A172 (cell line): ENCODE measurements at places on chromosomes 2 and 18. TPM values are rescaled to one million over a fixed set of nuclear protein-coding genes. Genes with fewer than 3 reads are reported as not detected.

RAMP1 gene
- 32.4 and 35.2 TPM in 2 replicates for total RNA-seq

PAX3 gene
- not detected in 2 replicates for total RNA-seq

SOCS6 gene
- 22.7 and 27.4 TPM in 2 replicates for total RNA-seq

TEX51 gene
- total RNA-seq, result not detected in 2 replicates

SERPINB11 gene
- total RNA-seq, result not detected in 2 replicates

CROCC2 gene
- total RNA-seq, result 0.02 TPM in 1 of 2 replicates, not detected in the other

RAPGEF4 gene
- 0.62 TPM in 1 of 2 replicates, not detected in the other for total RNA-seq

STON1 gene
- total RNA-seq, result 2.5 and 3.4 TPM in 2 replicates

GREB1 gene
- 2.8 and 3.4 TPM in 2 replicates for total RNA-seq

PARD3B gene
- 3.7 and 5.4 TPM in 2 replicates for total RNA-seq

TM4SF20 gene
- total RNA-seq, result not detected in 2 replicates

UGT1A8 gene
- not detected in 2 replicates for total RNA-seq

TLK1 gene
- 17.4 and 19.7 TPM in 2 replicates for total RNA-seq

RANBP2 gene
- total RNA-seq, result 45.0 and 60.2 TPM in 2 replicates

HOXD9 gene
- 2.8 and 3.6 TPM in 2 replicates for total RNA-seq

RBKS gene
- total RNA-seq, result 2.2 and 2.8 TPM in 2 replicates

CDH19 gene
- not detected in 2 replicates for total RNA-seq

IL1B gene
- 0.19 TPM in 1 of 2 replicates, not detected in the other for total RNA-seq

DPYSL5 gene
- total RNA-seq, result 8.4 and 9.1 TPM in 2 replicates

TUBB6 gene
- 464 and 479 TPM in 2 replicates for total RNA-seq

CEBPZOS gene
- total RNA-seq, result 29.5 and 45.3 TPM in 2 replicates

ICOS gene
- total RNA-seq, result not detected in 2 replicates

CXCR1 gene
- not detected in 2 replicates for total RNA-seq

TSPYL6 gene
- total RNA-seq, result not detected in 2 replicates

ITPRIPL1 gene
- total RNA-seq, result not detected in 2 replicates

GALR1 gene
- not detected in 2 replicates for total RNA-seq

DAW1 gene
- total RNA-seq, result 1.7 and 2.0 TPM in 2 replicates

UGT1A5 gene
- not detected in 2 replicates for total RNA-seq

ALK gene
- 0.07 and 0.26 TPM in 2 replicates for total RNA-seq
